ENCODE measurements at places on chromosomes 5 and 9.

- no peak for DNase-seq
Measured at GRCh38 chr9:69149321-69149807, 24.7 kb upstream of the TJP2 start.

DNA sequence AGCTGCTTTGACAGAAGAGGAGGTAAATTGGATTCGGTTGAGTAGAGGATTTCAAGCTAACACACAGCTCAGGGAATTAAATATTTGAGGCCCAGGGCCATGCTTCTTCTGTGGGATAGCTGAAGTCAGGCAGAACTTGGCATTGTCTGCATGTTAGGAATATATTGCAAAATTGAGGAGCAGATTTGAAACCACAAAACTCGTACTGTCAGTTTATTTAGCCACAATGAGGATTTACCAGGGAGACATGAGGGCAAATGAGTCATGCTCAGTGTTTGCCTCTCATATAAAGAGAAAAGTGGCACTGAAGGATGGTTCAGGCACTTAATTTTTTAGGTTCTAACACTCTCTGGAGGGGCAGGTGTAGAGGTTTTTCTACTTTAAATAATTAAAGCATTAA is 83.0 kb upstream of the PRLR start:
- no peak for DNase-seq

- no peak for DNase-seq
Measured at GRCh38 chr5:51664491-51665250, 281.4 kb downstream of the ISL1 start.

- DNase-seq: no peak
Measured at GRCh38 chr5:124652892-124653441, 93.5 kb downstream of the ZNF608 start.

DNA sequence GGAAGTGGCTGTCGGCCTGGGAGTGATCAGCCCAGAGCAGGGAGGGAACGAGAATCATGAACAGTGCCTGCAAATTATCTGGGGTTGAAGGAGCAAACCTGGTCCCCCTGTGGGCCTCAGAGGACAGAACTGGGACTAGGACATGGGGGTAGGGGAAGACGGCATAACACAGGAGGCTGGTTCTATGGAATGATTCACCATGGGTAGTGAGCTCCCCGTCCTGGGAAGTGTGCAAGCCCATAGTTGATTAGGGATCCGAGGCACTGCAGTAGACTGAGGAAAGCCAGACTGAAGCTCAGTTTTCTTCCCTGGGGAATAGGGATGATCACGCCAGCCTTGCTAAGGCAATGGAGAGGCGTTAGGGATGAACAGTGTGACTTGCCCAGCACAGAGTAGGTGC is 5.6 kb downstream of the ADGRD2 start:
- no peak for DNase-seq

- DNase-seq: no peak
Measured at GRCh38 chr5:100615362-100615761, 80.2 kb downstream of the FAM174A start.

DNA sequence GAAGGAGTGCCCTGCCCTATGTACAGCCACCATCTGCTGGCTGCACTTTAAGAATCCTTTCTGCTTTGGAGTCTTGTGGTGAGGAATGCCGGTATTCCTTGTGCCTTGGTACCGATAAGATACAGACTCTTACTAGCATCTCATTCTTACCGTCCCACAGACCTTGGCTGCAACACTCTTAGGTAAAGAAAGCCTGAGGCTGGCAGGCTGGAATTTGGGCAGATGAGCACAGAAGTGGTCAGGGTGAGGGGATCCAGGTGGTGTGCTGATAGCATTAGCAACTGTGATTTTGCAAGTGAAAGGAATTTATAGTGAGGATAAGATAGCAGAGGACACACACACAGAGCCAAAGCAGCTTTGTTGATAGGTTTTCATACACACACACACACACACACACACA is 198.1 kb downstream of the ENC1 start:
- DNase-seq: no peak

DNA sequence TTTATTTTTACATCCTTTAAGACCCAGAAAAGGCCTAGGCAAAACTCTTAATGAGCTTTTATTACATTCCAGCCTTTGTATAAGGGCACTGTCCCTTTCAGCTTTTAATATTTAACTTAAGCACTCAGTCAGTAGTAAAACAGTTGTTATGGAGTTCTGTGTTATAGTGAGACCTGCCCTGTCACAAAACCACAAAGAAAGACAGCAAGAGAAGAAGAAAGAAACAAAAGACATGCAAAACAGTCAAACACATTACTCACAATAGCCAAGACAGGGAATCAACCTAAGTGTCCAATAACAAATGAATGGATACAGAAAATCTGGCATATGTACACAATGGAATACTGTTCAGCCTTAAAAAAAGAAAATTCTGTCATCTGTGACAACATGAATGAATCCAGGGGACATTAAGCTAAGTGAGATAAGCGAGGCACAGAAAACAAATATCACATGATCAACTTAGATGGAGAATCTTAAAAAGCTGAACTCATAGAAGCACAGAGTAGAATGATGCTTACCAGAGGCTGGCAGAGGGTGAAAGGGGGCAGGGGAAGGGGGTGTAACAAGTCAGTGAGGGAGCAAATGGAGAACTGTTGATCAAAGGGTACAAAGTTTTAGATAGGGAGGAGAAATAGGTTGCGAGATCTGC is 63.8 kb upstream of the CCNG1 start:
- no peak for DNase-seq

GRCh38 chr9:112120439-112120925 is 54.6 kb downstream of the SUSD1 start:
- DNase-seq: no peak

GRCh38 chr9:79264041-79264440 is 307.7 kb upstream of the TLE4 start:
- DNase-seq: no peak

DNA sequence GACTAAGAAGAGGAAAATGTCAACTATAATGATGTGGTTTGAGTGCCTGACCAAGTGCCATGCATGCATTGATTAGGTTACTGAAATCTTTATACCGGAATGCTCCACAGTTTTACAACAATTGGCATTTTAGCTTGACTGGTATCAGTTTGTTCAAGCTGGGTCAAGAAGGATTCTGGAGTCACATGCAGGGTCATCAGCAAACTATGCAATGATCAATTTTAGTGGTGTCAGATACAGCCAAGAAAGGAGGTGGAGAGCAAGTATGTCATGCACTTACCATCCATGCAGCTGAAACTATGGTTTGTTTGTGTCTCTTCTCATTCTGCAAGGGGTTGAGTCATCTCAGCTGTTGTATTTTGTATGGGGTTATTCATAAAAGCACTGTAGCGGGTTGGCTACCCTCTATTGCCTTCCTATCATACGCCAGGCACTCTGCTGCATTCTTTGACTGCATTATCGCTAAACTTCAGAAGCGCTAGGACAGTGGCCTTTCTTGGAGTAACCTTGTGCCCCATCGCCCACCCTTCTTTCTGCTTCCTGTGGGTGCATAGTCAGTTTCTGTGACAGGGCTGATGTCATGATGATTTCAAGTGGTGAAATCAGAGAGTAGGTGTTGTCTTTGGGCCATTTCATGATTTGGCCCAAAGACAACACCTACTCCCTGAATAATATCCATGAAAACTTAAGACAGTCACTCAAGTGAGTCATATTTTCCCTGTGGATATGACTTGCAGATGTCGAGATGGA is 145.4 kb downstream of the MTX3 start:
- no peak for DNase-seq

DNA sequence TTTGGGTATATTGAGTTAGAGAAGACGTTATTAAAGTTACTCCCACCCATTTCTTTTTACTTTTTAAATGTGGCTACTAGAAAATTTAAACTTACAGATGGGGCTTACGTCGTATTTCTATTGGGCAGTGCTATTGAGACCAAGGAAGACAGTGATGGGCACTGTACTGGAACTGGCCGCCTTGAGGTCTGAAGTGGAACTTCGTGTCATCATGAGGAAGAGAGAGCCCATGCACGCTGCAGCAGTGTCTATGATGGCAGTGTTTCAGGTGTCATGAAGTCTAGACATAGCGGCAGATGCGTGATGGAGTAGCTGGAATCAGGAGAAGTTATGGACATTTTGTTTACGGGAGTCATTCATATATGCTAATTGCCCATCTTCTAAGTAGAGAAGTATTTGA is 143.7 kb downstream of the LRRC70 start:
- DNase-seq: no peak

DNA sequence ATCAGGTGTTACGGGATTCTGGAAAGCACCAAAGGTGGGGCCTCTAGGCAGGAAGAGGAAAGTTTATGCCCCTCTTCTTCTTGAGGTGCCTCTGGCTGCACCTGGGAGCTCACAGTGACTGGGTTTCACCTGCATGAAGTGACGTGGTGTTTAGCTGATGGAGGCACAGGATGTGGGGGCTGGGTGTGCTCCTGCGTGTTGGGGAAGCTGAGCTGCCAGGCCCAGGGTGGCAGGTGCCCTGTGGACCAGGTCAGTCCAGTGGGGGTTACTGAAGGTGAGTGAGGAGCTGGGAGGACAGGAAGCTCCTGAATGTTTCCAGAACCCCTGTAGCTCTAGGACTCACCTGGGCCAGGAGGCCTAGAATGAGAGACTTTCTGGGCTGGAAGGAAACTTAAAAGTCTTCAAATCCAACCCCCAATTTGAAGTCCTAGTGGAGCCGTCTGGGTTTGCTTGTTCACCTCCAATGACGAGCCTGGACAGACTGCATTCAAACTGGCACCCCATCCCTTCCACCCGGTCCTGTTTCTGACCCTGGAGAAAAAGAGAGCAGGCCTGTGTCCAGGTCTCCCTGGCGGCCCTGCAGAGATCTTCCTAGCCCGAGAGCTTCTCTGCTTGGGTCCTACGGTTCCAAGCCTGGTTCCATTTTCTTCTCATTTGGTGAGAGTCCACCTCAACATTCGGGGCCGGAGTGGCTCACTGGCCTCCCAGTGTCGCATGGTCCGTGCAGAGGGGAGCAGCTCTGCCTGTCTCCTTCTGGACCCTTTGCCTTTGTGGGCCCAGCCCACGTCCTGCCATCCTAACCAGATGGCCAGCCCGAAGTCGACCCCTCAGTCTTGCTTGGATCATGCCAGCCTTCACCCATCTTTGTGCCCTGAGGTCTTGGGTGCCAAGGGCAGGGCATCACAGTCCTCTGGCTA is 22.3 kb downstream of the TRAF1 start:
- no peak for DNase-seq

DNA sequence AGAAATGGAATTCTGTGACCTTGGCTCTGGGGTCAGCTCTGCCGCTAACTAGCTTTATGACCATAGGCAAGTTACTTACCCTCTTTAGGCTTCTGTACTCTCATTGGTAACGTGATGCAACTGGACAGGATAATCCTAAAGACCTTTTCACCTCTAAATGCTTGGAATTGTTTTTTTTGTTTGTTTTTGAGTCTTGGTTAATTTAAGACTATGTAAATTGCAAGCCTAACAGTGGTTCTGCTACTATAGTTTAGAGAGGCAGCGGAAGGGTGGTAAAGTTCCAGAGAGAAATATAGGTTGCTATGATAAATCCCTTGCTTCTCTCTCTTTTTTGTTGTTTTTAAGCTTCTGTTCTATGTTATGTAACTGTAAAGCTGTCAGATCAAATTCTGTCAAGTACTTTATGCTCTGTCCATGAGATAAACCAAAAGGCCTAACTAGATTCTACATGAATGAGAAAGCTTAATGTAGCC is 17.6 kb downstream of the FAM169A start:
- no peak for DNase-seq

- no peak for DNase-seq
Measured at GRCh38 chr9:133784731-133785561, 46.8 kb upstream of the SARDH start.

DNA sequence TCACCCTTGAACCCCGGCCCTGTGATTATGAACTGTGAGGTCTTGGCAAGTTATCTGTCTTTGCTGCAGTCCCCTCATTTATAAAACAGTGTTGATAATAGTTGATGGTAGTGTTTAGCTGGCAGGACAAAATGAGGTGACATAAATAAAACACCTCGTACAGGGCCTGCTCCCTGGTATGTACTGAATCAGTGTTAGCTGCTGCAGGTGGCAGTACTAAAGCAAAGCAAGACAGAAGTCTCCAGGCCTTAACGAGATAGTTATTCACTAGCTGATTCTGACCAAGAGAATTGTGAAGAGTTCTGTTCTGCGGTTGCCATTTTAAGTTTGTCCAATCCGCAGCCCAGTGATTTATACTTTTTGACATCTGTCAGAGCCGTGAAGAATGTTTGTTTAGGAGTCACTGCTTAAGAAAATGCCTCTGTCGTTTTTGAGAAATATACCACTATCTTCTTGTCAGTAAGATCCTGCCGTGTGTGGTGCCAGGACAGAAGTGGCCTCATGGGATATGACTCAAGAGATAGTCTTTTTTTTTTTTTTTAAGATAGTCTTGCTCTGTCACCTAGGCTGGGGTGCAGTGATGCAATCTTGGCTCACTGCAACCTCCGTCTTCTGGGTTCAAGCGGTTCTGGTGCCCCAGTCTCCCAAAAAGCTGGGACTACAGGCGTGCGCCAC is 75.9 kb downstream of the KDM4C start:
- DNase-seq: no peak

- DNase-seq: no peak
Measured at GRCh38 chr5:33530183-33531036, 89.6 kb downstream of the TARS1 start.

DNA sequence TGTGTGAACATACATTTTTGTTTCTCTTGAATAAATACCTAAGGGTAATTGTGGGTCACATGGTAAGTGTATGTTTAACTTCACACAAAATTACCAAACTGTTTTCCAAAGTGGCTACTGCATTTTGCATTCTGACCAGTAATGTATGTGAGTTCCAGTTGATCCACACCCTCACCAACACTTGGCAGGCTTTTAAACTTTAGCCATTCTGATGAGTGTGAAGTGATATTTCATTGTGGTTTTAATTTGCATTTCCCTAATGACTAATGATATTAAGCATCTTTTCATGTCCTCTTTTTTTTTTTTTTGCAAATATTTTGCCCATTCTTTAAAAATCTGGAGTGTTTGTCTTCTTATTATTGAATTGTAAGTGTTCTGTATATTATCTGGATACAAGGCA is 53.5 kb upstream of the MAST4 start:
- no peak for DNase-seq

DNA sequence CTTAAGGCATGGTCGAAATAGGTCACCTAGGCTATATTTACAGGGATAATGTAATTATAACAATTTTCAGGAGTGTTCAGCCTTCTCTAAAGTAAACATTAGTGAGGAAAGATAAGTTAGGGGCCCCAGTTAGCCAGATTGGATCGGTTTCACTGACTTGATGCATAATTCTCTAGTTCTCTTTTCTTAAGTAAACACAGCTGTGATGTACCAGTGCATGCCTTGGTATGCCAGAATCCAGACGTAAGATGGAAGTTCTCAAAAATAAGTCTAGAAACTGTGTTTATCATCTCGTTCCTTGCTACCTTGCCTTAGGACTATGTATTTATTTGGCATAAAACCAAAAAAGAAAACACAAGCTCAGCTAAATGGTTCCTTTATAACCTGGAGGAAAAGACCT is 442.2 kb upstream of the CLINT1 start:
- no peak for DNase-seq

All from cortex of kidney (tissue), 1 donor.